ENCODE measurements at places on chromosomes 4 and X.

GRCh38 chr4:7687006-7687405 is 252.3 kb upstream of the PSAPL1 start:
- no peak for DNase-seq

DNA sequence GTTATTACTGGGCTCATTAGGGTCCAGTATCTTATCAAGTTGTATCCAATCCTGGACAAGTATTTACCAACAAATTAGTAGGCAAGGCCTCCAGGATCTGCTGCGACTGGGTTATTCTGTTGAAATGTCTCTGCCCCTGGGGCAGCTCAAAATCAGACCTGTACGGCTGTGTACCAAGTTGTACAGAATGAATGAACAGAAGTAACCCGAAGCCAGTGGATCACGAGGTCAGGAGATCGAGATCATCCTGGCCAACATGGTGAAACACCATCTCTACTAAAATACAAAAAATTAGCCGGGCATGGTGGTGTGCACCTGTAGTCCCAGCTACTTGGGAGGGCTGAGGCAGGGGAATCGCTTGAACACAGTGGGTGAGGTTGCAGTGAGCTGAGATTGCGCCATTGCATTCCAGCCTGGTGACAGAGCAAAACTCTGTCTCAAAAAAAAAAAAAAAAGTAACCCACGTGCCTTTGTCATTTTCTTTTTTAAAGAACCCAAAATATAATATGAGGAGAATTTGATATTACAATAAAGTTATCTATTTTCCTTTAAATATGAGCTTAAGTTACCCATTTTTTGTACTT is 127.3 kb downstream of the CBR4 start:
- DNase-seq = no peak

DNA sequence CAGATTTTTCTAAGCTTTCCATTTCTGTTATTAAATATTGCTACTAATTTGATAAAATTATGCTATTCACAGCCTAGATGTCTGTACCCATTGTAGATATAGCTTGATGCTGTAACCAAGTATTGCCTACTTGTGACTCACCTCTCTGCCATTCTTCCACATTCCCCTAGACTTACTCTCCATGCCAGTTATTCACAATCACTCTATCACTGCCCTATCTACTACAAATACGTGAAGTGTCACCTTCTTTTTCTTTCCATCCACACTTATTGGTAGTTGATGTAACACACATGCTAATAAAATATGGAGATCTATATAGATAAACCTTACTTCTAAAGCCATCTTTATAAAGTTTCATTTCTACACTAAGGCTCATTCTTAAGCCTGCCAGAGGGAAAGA is 179.4 kb upstream of the PACRGL start:
- no peak for DNase-seq

DNA sequence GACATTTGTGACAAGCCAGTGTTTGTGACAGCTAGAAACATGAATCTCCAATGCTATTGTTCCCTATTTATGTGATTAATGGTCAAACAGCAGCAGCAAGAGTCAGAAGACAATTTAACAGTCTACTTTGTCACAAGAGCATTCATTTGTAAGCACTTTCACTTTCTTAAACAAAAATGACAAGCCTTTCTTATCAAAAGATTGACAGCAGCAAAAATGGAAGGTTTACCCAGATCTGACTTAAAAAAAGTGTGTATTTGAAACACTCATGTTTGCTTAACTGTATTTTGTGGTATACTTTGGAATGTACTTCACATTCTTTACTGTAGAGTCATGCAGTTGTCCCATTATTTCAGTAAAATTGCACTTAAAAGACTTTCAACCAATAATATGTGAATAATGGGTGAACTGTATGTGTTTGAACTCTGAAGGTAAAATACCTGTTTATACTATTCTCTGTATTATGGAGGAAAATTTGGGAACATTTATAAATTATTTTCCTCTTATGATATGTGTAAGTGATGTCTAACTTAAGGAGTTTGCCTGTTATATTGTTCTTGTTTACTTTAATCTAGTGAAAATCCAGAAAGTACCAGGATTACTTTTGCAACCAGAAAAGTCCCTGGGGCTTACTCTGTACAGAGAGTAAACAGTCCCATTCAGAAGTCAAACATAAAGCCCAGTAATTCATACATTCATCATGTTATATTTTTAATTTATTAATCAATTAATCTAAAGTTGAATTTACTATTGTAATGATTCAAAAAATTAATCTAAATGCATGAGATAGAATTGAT is 314.9 kb upstream of the TRAM1L1 start:
- DNase-seq = no peak

GRCh38 chr4:31995943-31996901 is 1276.1 kb downstream of the PCDH7 start:
- no peak for DNase-seq

- DNase-seq = no peak
Measured at GRCh38 chrX:20547611-20548051, 280.9 kb upstream of the RPS6KA3 start.
